NCI-H146 (cell line): ENCODE measurements at places on chromosomes 1 and 21.
A peak's percentile ranks its signal among the peaks of the same experiment; 100 is the strongest.

DNA sequence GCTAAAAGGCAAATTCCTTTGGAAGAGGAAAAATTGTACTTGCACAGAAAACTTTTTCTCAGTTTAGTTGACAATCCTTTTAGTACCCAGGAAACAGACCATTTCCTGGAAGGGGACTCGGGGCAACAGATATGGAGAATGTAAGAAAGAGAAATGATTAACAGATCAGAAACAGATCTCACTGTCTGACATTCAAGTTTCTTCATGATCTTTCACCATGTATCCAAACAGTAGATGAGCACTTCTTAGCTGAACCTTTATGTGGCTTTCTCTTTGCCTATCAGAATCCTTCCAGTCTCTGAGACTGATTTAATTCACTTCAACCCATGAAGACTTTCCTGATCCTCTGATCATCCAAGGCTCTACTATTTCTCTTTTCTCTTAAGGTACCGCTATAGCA is 2.7 kb downstream of the TTLL7 start:
- no peak for DNase-seq

GRCh38 chr1:30794260-30794659 is 36.7 kb upstream of the LAPTM5 start:
- DNase-seq, result no peak

DNA sequence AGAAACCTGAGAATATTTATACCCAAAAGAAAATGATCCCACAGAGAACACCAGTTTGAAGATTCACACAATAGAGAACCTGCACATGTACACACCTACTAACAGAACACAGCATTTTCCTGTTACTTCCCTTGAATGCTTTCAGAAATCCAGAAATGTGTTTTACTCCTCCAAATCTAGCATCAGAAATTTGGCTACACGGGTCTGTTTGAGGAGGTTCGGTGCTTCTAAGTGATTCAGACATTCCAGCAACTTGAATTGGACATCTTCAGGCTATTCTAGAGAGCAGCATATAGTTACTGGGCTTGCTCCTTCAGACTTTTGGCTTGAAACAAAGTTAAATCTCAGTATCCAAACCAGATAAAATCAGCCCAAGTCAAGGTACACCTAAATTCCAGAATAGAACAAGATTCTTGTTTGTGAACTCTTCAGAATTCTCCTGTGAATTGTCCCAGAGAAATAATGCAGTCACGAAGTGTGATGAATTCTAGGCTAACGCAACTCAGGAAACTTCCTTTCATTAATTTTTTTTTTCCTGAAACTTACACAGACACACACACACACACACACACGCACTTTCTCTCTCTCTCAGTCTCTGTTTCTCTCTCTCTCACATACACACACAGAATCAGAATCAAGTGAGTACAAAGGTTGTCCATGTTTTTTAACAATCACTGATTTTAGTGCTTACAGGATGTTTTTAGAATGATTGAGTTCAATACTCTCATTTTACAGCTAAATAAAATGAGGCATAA is 278.4 kb upstream of the SNX7 start:
- DNase-seq, result no peak

- no peak for DNase-seq
These were observed 131.6 kb upstream of the ETV3 start for GRCh38 chr1:157269656-157270375.

DNA sequence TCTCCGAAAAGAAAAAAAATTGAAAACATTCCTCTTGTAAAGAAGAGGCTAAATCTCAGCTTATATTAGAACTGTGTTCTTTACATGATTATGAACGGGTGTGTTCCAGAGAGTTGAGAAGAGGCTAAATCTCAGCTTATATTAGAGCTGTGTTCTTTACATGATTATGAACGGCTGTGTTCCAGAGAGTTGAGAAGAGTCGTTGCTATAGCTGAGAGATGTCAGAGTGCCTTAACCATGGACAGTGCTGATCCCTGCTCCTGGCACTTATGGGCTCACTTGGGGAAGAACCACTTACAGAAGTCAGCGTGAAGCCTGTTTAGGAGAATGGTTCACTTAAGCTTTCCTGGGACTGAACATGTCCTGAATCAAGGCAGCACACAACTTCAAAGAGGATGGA is 35.0 kb downstream of the SLC35F3 start:
- no peak for DNase-seq

- no peak for DNase-seq
These were observed 230.0 kb downstream of the COP1 start for GRCh38 chr1:175976865-175977642.

GRCh38 chr1:168386949-168387586 is 106.4 kb downstream of the TBX19 start:
- DNase-seq, result no peak

GRCh38 chr1:180563026-180563827 is 4.5 kb downstream of the OVAAL start:
- no peak for DNase-seq

GRCh38 chr1:21175670-21176581 is 771 bp downstream of the EIF4G3 start:
- DNase-seq, result peak; percentile 31

DNA sequence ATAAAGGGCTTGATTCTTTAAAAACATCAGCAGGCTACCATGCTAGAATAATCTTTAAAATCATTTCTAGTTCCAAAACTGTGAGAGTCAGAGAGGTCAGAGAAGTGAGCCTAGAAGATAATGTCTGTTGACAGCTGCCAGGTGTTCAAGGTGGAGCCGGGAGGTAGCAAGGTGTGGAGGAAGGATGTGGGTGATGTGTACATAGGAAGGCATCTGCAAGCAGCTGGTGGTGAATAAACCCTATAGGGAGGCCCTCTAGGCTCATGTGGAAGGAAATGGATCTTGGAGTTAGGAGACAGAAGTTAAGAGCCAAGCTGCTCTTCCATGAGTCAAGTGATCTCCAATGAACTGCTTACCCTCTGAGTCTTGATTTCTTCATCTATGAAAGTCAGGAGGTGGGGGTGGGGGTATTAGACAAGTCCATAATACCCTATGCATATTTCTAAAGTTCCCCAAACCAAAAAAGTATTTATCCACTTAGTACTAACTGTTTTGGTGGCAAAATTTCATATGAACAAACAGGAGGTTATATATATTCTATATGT is 266.3 kb downstream of the RHOU start:
- DNase-seq, result peak; percentile 13

DNA sequence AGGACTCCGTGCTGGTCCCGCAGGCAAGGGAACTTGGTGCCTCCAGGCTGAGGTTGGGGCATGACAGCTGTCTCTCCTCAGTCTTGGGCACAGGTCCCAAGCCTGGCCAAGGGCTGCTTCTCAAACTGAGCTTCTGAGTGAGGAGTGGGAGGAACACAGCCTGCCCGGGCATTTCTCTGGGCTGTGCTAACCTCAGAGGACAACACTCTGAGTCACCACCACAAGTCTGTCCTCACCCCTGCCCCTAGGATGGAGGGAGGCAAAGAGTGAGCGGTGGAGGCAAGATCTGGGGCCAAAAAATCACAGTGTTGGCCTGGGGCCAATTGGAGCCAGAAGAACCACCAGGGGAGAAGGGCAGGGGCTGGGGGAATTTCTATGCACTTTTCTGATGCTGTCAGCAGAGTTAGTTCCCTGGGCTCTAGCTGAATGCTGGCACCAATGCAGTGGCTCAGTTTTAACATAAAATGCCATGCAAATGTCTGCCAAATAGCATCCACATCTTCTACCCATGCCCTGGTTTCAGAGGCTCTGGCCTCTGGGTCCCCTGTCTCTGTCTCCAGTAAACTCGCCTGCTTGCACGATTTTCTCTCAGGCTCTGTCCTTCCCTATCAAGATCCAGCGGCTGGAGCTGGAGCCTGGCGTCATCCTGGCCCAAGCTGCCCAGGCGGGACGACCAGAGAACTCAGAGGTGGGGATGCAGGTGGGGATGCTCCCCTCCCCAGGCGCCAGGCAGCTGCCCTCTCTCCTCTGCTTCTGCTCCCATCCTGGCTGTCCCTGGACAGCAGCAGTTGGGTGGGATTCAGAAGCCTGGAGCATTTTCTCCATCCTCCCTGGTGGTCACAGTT is 11.0 kb upstream of the CDK18 start:
- no peak for DNase-seq

GRCh38 chr1:64915381-64916274 is 50.7 kb downstream of the JAK1 start:
- DNase-seq, result no peak

DNA sequence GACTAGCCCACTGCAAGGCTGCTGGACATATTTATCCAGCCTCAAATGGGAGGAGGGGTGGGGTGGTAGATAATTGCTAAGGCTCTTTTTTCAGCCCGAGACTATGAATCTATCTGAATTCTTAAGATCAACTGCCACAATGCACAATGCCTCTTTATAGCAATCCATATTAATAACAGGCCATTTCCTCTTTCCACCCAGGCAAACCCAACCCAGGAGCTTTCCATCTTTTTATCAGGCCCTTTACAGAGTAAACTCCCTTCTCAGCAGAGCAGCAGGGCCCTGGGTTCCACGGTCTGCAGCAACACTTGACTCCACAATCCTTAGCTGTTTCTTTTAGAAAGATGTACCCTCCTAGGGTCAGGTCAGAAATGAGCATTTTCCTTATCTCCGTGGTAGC is 806 bp downstream of the DDOST start:
- DNase-seq, result no peak

DNA sequence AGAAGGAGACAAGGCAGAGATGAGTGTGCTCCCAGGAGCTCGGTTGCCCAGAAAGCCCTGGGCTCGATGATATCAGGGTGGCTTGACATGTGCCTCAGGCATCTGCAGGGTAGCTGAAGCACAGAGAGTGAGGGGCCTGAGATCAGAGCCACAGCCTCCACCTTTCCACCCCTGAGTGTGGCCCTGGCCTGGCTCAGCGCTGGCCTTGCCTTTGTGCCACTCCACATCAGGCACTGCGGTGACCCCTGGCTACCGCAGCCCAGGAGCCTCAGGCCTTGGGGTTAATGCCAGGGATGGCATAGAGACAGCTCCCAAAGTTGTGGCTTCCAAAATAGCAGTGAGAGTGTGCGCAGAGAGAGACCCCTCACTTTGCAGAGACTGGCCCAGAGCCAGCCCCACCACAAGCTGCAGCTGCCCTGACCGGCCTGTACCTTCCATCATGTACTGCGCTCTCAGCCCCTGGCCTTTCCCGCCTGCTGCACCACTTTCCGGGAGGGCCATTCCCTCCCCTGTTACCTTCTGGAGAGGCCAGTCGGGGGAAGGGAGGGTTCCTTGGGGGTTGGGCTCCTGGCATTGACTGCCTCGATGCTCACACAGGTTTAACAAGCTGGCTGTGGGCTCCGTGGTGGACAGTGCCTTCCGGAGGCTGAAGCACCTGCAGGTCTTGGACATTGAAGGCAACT is 19.5 kb downstream of the PODN start:
- DNase-seq, result no peak

DNA sequence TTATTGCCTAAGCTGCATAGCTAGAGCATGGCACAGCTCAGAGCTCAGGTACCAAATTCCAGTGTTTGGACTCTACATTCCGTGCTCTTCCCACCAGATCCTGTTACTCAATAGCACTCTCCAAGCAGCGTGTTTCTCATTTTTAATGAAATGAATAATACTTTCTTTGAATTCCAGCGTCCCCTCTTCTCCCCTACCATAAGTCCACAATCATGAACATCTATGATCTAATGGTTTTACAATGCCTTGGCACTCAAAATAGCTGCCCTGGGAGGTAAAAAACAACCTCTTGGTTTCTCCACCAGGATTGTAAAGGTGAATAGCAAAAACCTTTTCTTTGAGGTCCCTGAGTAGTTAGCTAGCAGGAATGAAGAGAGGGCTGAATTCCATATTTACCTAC is 480.0 kb upstream of the PKN2 start:
- DNase-seq, result no peak

DNA sequence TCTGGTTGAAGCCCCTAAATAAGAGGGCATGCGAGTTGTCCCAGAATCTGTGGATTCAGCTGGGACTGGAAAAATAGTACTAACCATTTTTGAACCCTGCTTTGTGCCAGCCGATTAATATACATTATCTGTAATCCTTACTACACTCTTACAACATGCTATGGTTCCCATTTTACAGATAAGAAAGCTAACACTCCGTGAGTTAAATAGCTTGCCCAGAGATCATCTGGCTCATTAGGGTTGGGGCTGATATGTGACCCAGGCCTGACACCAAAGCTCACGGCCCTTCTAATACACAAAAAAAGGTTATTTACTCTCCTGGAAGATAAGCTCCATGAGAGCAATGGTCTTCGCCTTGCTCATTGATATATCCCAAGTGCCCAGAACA is 14.9 kb downstream of the ATP2B4 start:
- no peak for DNase-seq

- no peak for DNase-seq
These were observed 421.2 kb upstream of the DAB1 start for GRCh38 chr1:57845041-57845440.

- peak; percentile 96 for DNase-seq
These were observed 23.7 kb downstream of the KCNC4 start for GRCh38 chr1:110233861-110234260.

- peak; percentile 74 for DNase-seq
These were observed 23.2 kb upstream of the BECN2 start for GRCh38 chr1:241934201-241934848.

- peak; percentile 74 for DNase-seq
These were observed 18.8 kb downstream of the ELF3 start for GRCh38 chr1:202029171-202029665.

DNA sequence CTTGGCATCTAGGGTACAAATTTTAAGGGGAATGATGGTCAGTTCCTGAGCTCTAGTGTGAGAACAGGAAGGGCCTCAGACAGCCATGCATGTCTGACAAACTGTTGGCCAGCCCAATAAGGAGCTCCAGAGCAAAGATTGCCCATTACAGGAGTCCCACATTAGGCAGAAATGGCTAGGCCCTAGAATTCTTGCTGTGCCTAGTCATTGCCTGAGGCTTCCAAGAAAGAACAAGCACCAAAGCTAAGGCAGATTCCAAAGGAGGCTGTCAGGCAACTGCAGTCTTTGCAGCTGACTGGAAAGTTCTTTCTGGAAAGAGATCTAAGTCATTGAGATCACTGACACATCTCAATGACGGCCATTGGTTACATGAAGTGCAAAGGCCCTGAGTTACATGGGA is 3.9 kb upstream of the STIL start:
- DNase-seq, result no peak

- peak; percentile 26 for DNase-seq
These were observed 41.6 kb downstream of the LAMC2 start for GRCh38 chr1:183227422-183228346.

- DNase-seq, result no peak
These were observed 18.7 kb downstream of the ADARB1 start for GRCh38 chr21:45093035-45093532.

DNA sequence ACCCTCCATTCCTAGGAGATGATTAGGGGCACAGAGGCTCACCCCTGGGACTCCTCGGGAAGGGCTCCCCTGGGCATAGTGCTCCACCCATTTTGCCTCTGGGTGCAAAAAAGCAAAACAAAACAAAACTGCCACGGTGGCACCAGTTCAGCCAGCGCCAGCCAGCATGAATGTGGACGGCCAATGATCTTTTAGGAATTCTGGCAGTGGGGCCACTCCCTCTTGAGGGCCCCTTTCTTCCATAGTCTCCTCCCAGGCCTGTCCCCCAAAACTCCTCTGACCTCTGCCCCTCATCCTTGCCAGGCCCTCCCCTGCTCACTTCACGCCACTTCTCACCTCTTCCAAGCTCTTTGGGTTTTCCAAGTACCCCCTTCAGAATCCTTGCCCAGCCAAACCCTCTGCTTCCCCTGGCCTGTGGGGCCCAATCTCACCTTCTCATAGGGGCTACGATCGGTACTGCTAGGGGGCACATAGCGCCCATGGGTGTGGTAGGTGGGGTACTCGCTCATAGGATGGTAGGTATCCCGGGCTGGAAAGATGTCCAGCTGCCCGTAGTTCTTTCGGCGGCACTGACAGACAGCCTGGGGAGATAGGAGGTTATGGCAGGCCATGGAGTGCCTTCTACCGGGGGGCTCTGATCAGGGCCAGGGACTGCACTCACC is 13.3 kb downstream of the TRIM46 start:
- DNase-seq, result no peak

- DNase-seq, result no peak
These were observed 32.8 kb downstream of the H3-3A start for GRCh38 chr1:226095286-226095685.
